CD4-positive, alpha-beta T cell treated with Interferon gamma for 1 hour (primary cell): ENCODE measurements at places on chromosomes 2 and 18.

DNA sequence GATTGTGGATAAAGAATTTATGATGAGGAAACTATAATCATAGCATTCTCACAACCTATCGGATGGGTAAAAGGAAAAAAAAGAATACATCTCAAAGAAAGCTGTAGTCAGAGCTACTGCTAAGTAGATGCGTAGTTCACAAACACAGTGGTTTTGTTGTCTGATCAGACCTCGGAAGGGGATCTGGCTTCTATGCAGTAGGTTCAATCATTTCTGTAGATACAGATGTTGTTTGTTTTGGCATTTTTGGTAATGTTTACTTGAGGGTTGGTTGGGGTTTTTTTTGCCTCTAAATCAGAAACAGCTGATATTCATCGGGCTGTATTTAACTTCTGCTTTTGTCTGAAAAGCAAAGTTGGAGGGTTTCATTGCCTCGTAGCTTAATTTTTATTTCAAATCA is 42.1 kb downstream of the NPAS2 start:
- no peak for DNase-seq

DNA sequence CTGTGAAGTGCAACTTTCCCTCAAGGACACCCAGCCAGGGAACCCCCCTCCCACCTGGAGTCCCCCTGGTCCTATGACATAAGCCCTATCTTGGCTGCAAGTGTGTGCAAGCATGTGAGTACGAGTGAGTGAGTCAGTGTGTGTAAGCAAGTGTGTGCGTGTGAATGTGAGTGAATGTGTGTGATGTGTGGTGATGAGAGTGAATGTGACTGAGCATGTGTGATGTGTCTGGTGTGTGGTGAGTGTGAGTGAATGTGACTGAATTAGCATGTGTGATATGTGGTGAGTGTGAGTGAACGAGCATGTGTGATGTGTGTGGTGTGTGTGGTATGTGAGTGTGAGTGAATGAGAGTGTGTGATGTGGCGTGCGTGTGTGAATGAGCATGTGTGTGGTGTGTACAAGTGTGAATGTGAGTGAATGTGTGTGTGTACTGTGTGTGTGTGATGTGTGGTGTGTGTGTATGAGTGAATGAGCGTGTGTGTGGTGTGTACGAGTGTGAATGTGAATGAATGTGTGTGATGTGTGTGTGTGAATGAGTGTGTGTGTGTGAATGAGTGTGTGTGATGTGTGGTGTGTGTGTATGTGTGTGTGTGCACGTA is 68.8 kb upstream of the SMAD7 start:
- DNase-seq = no peak

DNA sequence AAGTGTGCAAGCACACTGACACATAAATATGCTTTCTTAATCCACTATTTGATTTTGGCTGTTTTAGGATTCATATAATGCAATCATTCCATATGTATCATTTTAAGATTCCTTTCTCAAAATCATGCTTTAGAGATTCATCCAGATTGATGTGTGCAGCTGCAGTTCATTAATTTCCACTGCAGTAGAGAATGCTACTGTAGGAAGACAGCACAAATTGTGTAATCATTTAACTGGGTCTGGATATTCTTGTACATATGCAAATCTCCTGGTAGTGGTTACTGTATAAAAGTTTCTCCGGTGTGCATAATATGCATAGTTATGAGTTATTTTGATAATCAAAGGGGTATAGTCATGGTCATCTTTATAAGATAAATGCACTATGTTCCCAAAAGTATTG is 502.5 kb upstream of the ACVR2A start:
- DNase-seq = no peak

GRCh38 chr2:183416753-183417152 is 292.5 kb downstream of the NUP35 start:
- no peak for DNase-seq

- no peak for DNase-seq
Measured at GRCh38 chr2:41851554-41851953, 196.3 kb upstream of the PKDCC start.

GRCh38 chr2:157420771-157421323 is 23.0 kb downstream of the CYTIP start:
- peak; percentile 25 for DNase-seq

DNA sequence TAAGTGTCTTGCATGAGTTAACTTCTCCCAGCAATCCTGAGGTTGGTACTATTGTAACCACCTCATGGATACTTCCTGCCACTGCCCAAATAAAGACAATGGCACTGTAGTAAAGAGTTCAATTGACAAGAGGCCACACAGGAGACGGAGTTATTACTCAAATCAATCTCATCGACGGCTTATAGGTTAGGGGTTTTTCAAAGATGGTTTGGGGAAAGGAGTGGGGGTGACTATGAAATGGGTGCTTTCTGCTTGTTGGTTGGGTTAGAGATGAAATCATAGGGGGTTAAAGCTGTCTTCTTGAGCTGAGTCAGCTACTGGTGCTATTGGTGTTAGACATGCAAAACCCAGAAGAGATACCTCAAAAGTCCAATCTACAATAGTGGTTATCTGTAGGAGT is 1258.0 kb upstream of the ZEB2 start:
- no peak for DNase-seq

DNA sequence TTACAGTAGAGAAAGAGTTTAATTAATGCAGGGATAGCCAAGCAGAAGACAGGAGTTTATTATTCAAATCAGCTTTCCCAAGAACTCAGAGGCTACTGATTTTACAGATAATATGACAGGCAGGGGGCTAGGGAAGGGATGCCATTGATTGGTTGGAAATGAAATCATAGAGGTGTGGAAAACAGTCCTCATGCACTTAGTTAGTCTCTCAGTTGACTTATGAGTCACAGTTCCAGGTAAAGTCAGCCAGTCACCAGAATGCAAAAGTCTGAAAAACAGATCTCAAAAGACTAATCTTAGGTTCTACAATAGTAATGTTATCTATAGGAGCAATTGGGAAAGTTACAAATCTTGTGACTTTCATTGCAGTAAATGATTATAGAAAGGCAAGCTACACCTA is 676.4 kb upstream of the CHAC2 start:
- no peak for DNase-seq

DNA sequence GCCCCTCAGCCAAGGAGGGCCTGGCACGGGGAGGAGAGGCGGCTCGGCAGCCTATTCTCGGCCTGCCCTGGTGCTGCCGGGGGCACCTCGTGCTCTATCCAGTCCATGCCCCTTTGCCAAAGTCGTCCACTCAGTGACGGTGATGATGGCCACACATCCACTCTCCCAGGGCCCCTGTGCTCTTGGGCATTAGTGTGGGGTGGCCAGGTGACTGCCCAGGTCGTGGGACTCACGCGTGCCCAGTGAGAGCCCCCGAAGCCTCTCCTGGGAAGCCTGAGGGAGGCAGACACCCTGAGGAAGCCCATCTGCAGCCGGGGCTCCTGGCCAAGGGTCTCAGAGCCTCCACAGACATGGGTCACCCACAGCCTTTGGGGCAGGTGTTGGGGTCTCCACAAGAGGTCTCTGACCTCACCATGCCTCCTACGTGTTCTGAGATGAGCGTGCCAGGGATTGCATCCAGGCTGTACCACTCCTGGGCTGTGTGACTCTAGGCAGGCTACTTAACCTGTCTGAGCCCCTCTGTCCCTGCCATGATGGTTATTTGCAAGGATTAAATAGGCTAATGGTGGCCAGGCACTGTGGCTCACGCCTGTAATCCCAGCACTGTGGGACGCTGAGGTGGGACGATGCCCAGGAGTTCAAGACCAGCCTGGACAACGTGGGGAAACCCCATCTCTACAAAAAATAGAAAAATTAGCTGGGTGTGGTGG is 12.9 kb downstream of the RAMP1 start:
- no peak for DNase-seq

DNA sequence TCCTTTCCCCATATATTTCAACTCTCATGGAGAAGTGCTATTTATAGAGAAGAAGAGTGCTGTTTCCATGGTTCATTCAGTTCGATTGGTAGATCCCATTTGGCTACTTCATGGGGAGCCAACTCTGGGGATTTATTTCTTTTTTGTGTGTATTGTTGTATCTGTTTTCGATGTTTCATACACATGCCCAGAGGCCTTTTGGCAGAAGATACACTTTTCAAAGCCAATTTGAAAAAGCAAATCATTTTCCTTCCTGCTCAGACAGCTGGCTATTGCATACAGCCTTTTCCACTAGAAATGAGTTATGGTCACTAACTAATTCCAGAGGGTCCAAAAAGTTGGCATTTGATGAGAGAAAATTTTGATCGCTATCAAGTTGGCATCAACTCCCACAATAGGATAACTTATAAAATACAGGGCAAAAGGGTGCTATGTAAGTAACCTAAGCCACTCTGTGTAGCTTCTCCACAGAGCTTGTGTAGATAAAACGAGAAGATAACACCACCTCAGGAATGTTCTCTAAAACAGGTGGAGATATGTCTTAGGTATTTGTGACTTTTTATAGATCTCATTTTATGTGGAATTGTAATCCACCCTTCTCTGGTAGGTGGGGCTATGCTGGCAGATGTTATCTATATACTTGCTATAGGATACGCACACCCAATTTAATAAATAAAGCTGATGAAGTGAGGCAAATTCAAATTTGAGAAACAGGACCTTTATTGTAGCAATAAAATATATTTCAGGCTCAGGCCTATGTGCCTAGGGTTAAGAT is 798.5 kb downstream of the SATB2 start:
- no peak for DNase-seq

DNA sequence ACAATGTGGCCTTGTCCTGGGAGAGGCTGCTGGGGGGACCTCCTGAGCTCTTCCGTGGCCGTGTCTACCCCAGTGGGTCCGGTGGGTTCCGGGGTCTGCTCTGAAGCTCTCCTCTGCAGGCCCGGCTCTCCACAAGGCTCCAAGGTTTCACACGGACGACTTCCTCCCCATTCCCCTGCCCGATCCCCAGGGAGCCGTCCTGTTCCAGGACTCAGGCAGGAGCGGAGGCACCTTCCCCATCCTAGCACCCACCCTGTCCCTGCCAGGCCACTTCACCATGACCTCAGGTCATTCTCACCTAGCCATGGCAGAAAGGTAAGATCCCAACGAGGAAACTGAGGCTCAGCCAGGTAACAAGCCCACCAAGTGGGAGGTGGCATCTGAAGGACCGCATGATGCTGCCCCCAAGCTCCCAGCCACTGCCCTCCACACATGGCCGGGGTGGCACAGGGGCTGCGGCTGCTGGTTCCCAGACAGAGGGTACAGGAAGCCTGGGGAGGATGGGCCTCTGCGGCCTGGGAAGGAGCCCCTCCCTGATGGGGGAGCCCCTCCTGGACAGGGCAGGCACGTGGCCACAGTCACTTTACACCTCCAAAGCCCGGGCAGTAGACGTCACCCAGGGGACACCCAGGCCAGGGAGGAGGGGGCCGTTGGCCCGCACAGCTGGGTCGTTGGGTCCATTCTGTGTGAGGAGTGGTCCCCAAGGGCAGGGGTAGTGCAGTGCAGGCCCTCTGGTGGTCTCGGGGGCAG is 274.0 kb downstream of the NDUFA10 start:
- DNase-seq = no peak

GRCh38 chr2:237733677-237734300 is 64.8 kb upstream of the RBM44 start:
- no peak for DNase-seq

- no peak for DNase-seq
Measured at GRCh38 chr2:32061973-32062861, 1.1 kb upstream of the SPAST start.
